ENCODE measurements at places on chromosomes 4 and X. TPM values are rescaled to one million over a fixed set of nuclear protein-coding genes. Genes with fewer than 3 reads are reported as not detected.

The TECRL gene
- total RNA-seq, result not detected

The CXCL11 gene
- total RNA-seq, result 0.55 TPM

DNA sequence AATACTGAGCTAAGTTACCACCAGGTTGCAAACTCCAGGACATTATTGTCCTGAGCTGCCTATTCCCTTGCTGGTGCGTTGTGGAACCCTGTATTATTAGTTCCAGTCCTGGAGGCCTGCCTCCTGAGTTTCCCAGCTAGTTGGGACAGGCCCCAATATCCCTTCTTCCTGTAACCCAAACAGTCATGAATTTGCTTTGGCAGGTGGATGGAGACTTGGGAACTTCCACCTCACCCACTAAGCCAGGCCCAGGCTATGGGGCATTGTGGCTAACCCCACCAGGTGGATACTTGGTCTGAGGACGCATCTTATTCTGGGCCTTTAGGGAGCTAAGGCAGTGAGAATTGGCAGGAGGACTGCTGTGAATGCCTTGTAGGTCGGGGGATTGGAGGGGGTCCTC, 5.0 kb downstream of the RBM3 start:
- no peak for DNase-seq

DNA sequence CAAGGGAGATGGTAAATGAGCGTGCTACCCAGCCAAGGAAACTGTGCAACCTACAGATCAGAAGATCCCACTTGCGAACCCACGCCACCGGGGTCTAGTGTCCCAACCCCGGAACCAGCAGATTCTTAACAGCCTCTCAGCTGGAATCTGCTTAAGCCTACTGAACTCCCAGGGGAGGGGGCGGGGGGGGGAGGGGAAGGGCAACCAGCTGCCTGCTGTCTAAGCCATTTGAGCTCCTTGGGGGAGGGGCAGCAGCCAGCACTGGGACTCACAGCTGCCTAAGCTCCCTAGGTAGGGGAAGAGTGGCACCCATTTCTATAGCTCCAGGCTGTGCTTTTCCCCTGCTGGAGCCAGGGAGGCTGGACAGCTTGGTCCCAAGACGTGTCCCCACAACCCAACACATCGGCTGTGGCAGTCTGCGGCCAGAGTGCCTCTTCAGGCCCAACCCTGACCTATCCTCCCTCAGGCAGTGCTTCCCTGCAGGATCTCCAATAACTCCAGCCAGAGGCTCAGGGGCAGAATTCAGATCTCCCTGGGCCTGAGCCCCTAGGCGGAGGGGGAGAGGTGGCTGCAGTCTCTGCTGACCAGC, 289.2 kb downstream of the LDB2 start:
- no peak for DNase-seq
